Heart right ventricle (tissue), 16 donors: ENCODE measurements at places on chromosomes 2 and 18. TPM values are rescaled to one million over a fixed set of nuclear protein-coding genes. Genes with fewer than 3 reads are reported as not detected.

The RAB17 gene
- 3.8 TPM for total RNA-seq

The UNC80 gene
- 0.30 TPM for total RNA-seq

The KLHL14 gene
- total RNA-seq, result not detected

The NEUROD1 gene
- not detected for total RNA-seq

The RAPGEF4 gene
- total RNA-seq, result 10.7 TPM

The SERPINB4 gene
- total RNA-seq, result not detected

The CCDC102B gene
- 5.7 TPM for total RNA-seq

The MDH1 gene
- 1,624 TPM for total RNA-seq

- DNase-seq, result no peak
- no peaks in the 10 kb centered on the region for H3K36me3 ChIP-seq
- H3K27me3 ChIP-seq, result no peaks in the 10 kb centered on the region
Measured at GRCh38 chr18:63131106-63131958, 188.2 kb downstream of the BCL2 start.

DNA sequence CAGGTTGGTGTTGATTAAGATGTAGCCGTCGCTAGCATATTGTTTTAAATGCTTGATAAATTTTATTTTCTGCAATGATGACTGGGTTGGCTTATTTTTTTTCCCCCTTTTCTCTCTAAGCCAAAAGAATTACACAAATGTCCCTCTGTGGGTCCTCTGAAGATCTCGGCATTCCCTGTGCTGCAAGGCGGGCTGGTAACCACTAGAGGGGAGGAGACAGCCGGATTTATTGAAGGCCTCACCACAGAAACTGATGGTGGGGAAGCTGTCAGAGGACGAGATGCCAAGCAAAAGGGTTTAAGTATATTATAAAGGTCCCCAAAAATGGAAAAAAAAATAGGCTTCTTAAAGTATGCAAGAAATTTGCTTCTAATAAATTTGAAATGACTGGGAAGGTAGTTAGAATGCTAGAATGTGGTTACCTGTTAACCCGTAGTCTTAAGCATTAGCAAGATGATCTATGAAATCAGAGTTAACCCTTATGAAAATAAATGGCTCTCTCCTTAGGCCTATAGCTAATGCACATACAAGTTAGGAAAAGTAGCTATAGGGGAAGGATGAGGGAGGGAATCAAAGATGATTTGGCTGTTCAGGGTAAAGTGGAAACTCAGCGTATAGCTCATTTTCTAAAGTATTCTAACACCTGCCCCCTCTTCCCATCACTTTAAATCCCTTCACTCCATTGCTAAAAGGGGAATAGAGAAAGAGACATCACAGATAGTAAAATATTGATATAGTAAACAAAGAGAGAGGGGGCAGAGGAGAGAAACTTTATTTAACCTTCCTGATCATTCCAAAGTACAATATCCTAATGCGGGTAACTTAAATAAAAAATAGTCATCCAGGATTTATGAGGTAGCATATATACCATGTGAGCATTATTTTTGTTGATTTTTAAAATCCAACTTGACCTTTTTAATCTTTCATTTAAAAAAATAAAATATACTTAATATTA, 894.5 kb upstream of the POU3F3 start:
- DNase-seq, result peak; percentile 12
- no peak overlapping the region for H3K4me3 ChIP-seq
- no peaks in the 10 kb centered on the region for H3K27me3 ChIP-seq
- H3K4me1 ChIP-seq, result no peaks in the 10 kb centered on the region
- H3K36me3 ChIP-seq, result no peaks in the 10 kb centered on the region

- peaks cover 78% of the 10 kb centered on the region for H3K4me1 ChIP-seq
- H3K4me3 ChIP-seq, result no peak overlapping the region
- peak overlapping the region; percentile 93 for H3K27ac ChIP-seq
- peak; percentile 69 for DNase-seq
Measured at GRCh38 chr2:46849721-46850556, 65.7 kb downstream of the MCFD2 start.

GRCh38 chr18:70273021-70273420, 15.8 kb upstream of the SOCS6 start:
- H3K27me3 ChIP-seq, result no peaks in the 10 kb centered on the region
- no peak overlapping the region for H3K4me3 ChIP-seq
- no peaks in the 10 kb centered on the region for H3K36me3 ChIP-seq
- H3K4me1 ChIP-seq, result no peaks in the 10 kb centered on the region
- H3K27ac ChIP-seq, result no peak overlapping the region

DNA sequence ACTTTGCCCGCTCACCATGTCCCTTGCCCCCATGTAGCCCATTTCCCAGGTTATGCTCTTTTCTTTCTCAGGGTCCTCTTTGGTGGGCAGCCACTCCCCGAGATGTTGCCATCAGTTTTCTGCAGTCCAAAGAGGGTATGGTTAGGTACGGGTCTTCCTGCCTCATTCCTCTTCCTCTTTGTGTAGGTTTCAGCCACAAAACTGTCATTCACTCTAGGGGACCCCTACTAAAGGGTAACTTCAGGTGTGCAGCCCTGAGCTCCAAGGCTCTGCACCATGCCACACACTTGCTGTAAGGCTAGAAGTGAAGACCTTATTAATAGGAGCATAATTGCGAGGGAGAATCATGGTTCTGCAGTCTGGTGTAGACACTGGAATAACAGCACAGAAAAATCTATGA, 99.8 kb upstream of the ZNF397 start:
- H3K4me1 ChIP-seq, result peaks cover 4% of the 10 kb centered on the region
- no peak for DNase-seq

DNA sequence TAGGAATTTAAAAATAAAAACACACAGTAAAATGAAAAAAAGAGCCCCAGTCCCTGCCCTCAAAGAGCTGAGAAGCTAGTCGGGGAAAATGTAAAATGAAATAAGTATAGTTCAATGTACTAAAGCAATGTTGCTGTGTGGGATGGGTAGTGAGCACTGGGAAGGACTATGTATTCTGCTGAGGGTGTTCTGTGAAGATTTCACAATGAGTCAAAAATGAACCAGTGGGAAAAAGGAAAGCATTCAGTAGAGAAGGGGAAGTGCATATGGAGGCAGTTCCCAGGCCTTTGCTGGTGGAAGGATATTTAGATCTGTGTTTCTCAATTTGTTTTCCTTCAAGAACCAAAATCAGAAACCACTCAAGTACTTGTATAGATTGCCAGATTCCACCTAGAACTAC, 1094.7 kb upstream of the KLHL29 start:
- H3K36me3 ChIP-seq, result no peaks in the 10 kb centered on the region
- H3K4me3 ChIP-seq, result no peak overlapping the region

DNA sequence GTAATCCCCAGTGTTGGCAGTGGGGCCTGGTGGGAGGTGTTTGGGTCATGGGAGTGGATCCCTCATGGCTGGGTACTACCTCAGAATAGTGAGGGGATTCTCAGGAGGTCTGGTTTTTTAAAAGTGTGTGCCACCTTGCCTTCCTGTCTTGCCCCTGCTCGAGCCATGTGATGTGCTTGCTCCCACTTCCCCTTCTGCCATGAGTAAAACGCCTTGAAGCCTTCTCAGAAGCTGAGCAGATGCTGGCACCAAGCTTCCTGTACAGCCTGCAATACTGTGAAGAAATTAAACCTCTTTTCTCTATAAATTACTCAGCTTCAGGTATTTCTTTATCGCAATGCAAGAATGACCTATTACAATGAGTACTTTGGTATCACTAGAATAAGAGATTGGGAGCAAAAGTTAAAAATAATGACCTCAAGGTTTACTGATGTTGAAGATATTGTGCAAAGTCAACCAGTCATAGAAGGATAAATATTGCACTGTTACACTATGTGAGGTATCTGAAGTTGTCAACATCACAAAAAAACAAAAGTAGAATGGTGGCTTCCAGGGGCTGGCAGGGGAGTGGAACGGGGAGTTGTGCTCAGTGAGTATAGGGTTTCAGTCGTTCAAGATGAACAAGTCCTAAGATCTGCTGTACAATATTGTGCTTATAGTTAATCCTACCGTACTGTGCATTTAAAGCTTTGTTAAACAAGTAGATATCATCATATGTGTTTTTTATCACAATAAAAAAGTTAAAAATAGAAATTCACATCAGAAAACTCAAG, 938.3 kb upstream of the CNTNAP5 start:
- no peak for DNase-seq
- H3K4me1 ChIP-seq, result no peaks in the 10 kb centered on the region
- H3K27me3 ChIP-seq, result no peaks in the 10 kb centered on the region
- no peak overlapping the region for H3K27ac ChIP-seq
- no peak overlapping the region for H3K4me3 ChIP-seq

- no peaks in the 10 kb centered on the region for H3K4me1 ChIP-seq
- H3K27me3 ChIP-seq, result no peaks in the 10 kb centered on the region
- no peak overlapping the region for H3K4me3 ChIP-seq
- DNase-seq, result no peak
- no peak overlapping the region for H3K27ac ChIP-seq
- H3K36me3 ChIP-seq, result no peaks in the 10 kb centered on the region
Measured at GRCh38 chr18:27845897-27846296, 331.0 kb downstream of the CDH2 start.

GRCh38 chr2:140506606-140507005, 1624.2 kb downstream of the LRP1B start:
- H3K27me3 ChIP-seq, result no peaks in the 10 kb centered on the region
- no peaks in the 10 kb centered on the region for H3K36me3 ChIP-seq
- no peak for DNase-seq
- no peak overlapping the region for H3K27ac ChIP-seq
- H3K4me3 ChIP-seq, result no peak overlapping the region
- no peaks in the 10 kb centered on the region for H3K4me1 ChIP-seq

GRCh38 chr2:128347701-128348539, 29.3 kb upstream of the HS6ST1 start:
- H3K36me3 ChIP-seq, result no peaks in the 10 kb centered on the region
- H3K27me3 ChIP-seq, result no peaks in the 10 kb centered on the region
- DNase-seq, result peak; percentile 77
- H3K4me3 ChIP-seq, result no peak overlapping the region

DNA sequence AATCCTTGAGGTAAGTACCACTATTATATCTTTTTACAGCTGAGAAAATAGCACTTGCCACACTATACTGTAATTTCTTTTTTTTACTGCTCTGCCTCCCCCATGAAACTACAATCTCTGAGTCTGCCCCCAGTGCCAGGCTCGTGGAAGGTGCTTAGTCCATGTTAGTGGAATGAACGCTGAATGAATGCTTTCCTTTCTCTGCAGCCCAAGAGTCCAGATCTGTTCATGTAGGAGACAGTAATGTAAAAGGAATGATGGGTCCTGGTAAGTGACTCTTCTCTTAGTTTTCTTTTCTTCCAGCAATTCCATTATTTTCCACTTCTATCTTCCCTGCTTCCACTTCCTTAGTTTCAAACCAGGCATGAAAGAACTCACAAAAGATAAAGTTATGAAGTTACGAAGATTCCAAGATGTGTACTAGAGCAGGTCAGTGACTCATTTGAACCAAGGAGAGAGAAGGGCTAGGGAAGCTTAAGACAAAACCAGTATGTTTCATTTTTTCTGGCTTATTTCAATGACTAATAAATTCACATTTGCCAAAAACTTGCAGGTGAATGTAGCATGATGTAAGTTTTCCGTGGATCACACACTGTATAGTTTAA, 46.0 kb downstream of the ARHGEF33 start:
- H3K27ac ChIP-seq, result no peak overlapping the region
- H3K4me3 ChIP-seq, result no peak overlapping the region
- no peaks in the 10 kb centered on the region for H3K36me3 ChIP-seq
- no peak for DNase-seq
- no peaks in the 10 kb centered on the region for H3K27me3 ChIP-seq

- DNase-seq, result no peak
- no peaks in the 10 kb centered on the region for H3K36me3 ChIP-seq
Measured at GRCh38 chr18:55100817-55101457, 141.7 kb upstream of the CCDC68 start.

DNA sequence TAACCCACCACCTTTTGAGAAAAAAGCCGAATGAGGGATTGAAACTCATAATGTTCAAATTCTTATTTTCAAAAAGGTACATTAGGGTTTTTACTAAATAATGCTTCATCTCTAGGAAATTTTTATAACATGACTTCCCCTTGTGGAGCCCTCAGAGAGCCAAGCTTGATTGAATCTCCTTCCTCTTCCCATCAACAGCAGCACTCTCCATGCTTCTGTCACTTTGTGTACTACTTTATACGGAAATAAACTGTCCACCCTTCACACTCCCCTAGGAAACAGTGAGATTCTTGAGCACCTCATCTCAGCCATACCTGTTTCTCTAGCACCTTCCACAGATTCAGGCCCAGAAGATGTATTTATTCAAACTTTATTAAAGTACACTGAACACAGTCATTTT, 51.8 kb downstream of the TFPI start:
- H3K27me3 ChIP-seq, result no peaks in the 10 kb centered on the region
- no peaks in the 10 kb centered on the region for H3K36me3 ChIP-seq
- H3K4me3 ChIP-seq, result no peak overlapping the region
- no peak for DNase-seq

DNA sequence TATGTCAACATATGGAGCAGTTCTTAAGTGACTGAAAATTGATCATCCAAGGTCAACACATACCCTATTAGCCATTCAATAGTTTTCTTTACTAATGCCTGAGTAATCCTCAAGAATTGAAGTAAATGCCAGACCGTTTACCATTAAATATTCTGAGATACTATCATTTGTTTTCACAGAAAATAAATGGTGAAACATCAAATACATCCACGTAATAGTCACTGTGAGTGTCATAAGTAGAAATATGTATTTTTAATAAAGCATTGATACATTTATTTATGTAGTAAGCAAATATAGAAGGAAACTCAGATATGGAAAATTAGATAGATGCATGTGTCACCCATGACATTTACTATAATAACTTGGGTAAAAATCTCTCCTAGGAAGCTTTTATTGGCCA, 927.8 kb upstream of the NRXN1 start:
- no peak for DNase-seq
- H3K36me3 ChIP-seq, result no peaks in the 10 kb centered on the region
- H3K27me3 ChIP-seq, result no peaks in the 10 kb centered on the region
- no peak overlapping the region for H3K4me3 ChIP-seq

- DNase-seq, result no peak
- no peaks in the 10 kb centered on the region for H3K4me1 ChIP-seq
- no peak overlapping the region for H3K4me3 ChIP-seq
Measured at GRCh38 chr2:177434475-177434874, 41.9 kb downstream of the AGPS start.

DNA sequence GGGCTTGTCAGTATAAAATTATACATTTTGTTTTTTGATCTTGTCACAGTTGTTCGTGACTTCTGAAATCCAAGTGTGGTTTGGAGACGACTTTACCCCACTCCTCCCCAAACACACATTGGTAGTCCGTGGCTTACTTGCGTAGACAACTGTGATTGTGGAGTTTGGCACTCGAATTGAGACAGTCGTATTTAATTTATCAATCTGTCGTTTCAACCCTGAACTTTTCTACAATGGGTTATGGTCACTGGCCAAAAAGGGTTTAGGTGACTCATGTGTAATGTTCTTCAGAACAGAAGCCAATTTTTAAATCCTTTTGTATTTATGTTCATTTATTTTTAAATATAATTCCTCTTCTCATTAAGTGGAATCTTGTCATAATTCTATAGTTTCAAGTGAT, 129.9 kb downstream of the SPTBN1 start:
- DNase-seq, result no peak
- no peaks in the 10 kb centered on the region for H3K36me3 ChIP-seq
- no peak overlapping the region for H3K4me3 ChIP-seq
- H3K27me3 ChIP-seq, result no peaks in the 10 kb centered on the region
- H3K4me1 ChIP-seq, result peaks cover 97% of the 10 kb centered on the region

- no peak for DNase-seq
- H3K4me3 ChIP-seq, result no peak overlapping the region
- H3K4me1 ChIP-seq, result no peaks in the 10 kb centered on the region
- H3K36me3 ChIP-seq, result no peaks in the 10 kb centered on the region
Measured at GRCh38 chr18:42654556-42654955, 460.9 kb downstream of the RIT2 start.
